Pulmonary artery endothelial cell (primary cell): ENCODE measurements at places on chromosomes 3 and 15. TPM values are rescaled to one million over a fixed set of nuclear protein-coding genes. Genes with fewer than 3 reads are reported as not detected.

LMAN1L gene
- not detected in 2 replicates for total RNA-seq

GRCh38 chr3:168424059-168424734, 328.5 kb upstream of the GOLIM4 start:
- no peak for DNase-seq

MYZAP gene
- 4.5 and 7.4 TPM in 2 replicates for total RNA-seq

DNAH1 gene
- total RNA-seq: 1.3 and 2.5 TPM in 2 replicates
